ENCODE measurements at places on chromosomes 1 and 21. TPM values are rescaled to one million over a fixed set of nuclear protein-coding genes. Genes with fewer than 3 reads are reported as not detected.

DNA sequence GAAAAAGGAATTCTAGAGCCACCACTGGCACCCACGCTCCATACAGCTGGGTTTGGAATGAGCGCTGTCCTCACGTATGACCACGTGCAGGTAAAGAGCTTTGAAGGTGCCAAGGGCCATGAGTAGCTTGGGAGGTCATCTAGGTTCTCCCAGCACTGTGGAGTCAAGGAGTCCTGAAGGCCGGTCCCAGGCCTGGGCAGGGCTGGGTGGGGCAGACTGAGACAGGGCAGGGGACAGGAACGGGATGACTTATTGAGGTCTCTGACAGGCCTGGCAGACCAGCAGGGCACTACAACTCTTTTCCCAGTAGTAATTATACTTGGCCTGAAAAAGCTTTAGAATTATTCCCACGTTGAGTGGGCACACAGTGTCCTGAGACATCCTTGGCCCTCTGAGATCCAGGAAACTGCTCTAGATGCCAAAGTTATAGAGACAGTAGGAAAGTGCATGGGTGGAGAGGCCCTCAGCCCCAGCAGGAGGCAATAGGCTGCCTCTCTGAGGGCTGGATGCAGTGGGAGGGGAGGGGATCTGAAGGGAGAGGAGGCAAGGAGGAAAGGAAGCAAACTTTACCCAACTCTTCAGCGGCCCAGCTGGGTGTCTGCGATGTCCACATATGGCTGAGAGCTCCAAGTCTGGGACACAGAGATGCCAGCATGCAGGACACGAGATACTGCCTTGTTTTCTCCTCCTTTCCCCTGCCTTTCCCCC, 1.8 kb upstream of the CDA start:
- no peak for DNase-seq

- no peak for DNase-seq
These were observed 5.7 kb downstream of the ZC3H12A start for GRCh38 chr1:37480125-37480466.

DNA sequence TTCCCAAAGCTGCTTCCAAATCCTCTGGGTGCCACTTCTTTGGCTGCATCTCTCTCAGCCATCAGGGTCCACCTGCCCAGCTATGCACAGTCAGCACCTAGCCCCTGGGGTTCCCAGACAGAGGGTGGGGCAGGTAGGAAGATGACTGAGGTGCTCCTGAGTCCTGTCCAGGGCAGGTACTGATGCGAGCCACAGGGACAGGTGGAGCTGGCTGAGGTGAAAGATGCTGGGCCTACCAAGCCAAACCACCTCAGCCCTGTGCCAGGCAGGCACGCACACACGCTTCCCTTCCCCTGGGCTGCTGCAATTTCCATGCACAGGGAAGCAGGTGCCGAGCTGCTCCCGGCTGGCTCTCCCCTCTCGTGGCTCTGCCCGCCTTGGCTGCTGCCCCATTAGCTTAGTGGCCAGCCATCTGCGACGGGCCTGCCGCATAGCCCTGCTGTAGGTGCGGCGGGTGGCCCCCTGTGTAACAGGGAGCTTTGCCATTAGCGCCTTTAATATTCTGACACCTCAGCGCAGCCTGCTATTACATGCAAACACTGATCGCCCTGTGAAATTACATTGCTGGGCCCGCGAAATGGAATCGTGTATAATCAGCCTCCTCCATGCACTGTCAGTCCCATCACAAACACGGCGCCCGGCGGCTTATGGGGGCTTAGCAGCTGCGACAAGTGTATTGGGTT, 38.9 kb downstream of the DMAP1 start:
- no peak for DNase-seq

DNA sequence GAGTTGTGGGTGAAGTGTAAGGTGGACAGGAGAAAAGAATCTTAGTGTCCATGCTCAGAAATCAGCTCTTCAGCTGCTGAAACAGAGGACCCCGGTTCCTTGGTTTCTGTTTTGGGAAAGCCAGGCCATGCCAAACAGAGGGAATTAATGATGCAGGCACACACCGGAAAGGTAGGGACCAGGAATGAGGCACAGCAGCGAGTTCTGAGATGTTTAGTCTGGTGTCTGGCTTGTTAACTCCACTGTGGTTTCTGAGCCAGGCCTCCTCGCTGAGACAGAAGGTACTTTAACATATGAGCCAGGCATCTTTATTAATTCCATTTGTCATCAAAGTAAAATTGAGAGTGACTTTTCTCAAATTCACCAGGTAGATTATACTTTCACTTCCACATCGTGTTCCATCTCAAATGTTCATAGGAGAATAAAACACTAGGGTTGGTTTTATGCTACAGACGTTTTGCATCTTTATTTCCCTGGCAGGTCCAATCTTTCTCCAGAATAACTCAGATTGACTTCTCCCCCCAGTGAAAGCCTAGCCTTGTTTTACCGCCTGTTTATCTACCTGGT, 23.5 kb downstream of the LRRC8D start:
- DNase-seq = no peak

Gene L1TD1
- polyA plus RNA-seq = 4.6 TPM

- DNase-seq = no peak
These were observed 3.0 kb downstream of the ARHGAP30 start for GRCh38 chr1:161066694-161067093.

Gene SLC41A1
- polyA plus RNA-seq = 27.9 TPM

- DNase-seq = no peak
These were observed 23.7 kb upstream of the RCC1 start for GRCh38 chr1:28482138-28482537.

DNA sequence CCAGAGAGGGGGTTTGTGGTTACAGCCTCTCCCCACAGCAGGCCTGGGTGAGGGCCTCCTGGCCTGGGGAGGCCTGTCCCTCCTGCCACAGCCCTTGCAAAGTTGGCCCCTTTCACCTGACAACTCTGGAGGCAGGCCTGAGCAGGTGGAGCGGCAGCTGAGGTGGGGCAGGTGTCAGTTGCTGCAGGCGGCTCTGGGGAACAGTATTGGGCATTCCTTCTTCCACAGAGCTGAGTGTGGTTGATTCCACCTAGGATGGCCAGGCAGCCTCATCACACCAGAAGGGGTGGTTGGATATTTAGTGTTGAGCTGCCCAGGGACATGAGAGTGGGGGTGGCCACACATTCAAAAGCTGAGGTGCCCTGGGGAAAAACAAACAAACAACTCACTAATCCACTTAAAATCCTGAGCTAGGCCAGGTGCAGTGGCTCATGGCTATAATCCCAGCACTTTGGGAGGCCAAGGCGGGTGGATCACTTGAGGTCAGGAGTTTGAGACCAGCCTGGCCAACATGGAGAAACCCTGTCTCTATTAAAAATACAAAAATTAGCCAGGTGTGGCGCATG, 31.1 kb downstream of the PIGP start:
- DNase-seq = no peak

Gene LORICRIN
- not detected for polyA plus RNA-seq

DNA sequence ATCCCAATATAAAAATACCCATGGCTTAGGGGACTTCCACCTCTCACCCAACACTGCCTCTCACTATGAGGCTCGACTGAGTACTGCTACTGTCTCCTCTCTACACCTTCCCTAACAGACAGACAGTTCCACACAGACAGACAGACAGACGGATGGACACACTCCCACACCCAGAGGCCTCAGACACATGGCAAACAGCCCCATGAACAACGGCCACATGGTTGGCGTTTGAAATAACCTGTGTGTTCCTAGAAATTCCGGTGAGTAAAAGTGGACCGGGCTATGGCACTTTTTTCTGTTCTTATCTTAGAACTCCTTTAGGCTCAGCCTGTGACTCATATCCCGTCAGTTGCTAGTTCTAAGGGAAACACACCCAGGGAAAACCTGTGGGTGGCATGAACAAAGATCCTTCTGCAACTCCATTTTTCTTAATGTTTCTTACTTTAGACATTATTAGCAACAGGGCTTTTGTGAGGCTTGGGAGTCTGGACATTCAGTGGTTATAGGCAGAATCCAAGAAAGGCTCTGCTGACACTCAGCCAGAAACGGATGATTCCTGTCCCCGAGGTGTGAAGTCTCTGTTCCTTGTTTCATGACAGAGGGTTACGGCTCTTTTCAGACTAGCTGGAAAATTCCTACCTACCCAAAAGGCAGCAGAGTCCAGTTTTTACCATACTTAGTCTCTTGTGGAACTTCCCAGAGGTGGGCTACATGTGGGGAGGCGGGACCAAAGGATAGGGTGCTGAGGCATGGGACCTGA, 90.5 kb upstream of the TLR5 start:
- no peak for DNase-seq

All from right renal cortex interstitium (tissue), 3 donors.